Activated T-helper 9 cell treated with anti-CD3 and anti-CD28 coated beads, Interleukin-2, amount 50 U/mL, for 16 hours (primary cell): ENCODE measurements at places on chromosomes 7 and 10.

DNA sequence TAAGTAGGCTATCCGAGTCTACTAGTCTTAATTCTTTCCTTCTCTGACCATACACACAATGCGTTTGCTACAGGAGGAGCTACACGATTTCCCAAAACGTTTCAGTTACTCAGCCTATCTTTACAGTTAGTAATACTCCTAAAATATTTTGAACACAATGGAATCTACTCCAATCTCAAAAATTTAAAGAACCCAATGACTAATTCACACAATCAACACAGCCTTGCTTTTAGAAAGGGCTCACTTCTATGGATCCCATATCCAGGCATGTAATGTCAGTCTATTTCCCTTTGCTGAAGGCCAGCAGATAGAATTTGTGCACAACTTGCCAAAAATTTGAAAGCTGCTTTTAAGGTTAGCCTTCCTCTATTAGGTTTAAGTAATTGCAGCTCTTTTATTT, 107.2 kb downstream of the VPS41 start:
- no peak for DNase-seq

GRCh38 chr7:115911465-115911864, 119.1 kb downstream of the TFEC start:
- no peak for DNase-seq

GRCh38 chr7:29995652-29996051, 6.1 kb upstream of the SCRN1 start:
- no peak for DNase-seq

- no peak for DNase-seq
Observed at GRCh38 chr7:26378016-26378415, 86.4 kb downstream of the SNX10 start.

DNA sequence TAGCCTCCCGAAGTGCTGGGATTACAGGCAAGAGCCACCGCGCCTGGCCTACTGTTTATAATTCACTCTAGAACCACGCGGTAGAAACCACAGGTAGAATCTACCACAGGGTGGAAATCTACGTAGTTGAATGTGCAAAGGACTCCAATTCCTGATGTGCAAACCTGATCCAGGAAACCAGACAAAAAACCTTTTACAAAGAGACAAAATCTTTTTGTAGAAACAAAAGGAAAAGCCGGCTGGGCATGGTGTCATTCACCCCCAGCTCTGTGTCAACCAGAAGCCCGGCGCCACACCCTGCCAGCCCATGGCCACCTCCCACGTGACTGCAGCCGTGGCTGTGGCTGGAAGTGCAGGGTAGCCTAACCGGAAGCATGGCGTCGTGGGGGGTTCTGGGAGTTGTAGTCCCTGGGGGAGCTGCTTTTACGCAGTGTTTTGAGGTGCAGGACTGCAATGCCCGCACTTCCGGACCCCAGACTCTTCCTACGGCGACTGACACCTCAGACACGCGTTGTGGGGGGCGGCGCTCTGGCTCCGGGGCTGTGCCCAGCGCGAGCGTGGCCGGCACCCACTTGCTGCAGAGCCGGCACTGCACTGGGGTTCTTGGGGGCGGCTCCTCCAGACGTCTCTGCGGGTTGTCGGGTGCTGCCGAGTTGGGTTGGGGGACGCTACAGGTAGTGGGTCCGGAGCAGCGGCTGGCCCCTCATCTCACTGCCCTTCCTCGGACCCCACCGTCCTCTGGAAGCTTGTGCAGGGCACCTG, 41.5 kb upstream of the RNF216 start:
- peak; percentile 92 for DNase-seq

- DNase-seq, result no peak
Observed at GRCh38 chr7:29193316-29194205, 1.0 kb upstream of the CHN2 start.

DNA sequence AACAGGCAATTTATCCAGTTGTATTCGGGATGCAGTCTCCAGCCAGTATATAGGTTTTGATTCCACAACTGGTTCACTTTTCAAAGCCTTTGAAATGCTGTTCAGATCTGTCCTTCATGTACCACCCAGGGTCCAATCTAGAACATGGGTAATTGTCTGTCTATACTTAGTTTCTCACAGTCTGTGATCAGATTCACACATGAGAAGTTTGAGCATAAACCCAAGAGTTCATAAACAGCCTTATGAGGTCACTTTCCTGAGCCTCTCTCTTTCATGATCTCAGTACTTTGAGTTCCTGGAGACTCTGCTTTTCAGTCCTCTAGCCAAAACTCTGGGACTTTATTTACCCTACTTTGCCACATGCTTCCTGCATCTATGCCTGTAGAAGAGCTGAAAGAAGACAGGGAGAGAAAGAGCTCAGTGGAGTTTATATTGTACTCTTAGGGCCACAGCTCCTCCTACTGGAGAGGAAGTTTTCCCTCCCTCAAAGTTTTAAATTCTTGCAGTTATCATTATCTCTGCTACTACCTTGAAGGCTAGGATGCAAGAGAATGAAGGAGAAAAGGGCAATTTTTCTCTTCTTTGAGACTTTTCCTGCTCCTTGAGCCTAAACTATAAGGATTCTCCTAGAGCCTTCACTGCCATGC, 172.0 kb downstream of the ZEB1 start:
- DNase-seq, result no peak

GRCh38 chr7:144826208-144826607, 9.6 kb downstream of the TPK1 start:
- no peak for DNase-seq

DNA sequence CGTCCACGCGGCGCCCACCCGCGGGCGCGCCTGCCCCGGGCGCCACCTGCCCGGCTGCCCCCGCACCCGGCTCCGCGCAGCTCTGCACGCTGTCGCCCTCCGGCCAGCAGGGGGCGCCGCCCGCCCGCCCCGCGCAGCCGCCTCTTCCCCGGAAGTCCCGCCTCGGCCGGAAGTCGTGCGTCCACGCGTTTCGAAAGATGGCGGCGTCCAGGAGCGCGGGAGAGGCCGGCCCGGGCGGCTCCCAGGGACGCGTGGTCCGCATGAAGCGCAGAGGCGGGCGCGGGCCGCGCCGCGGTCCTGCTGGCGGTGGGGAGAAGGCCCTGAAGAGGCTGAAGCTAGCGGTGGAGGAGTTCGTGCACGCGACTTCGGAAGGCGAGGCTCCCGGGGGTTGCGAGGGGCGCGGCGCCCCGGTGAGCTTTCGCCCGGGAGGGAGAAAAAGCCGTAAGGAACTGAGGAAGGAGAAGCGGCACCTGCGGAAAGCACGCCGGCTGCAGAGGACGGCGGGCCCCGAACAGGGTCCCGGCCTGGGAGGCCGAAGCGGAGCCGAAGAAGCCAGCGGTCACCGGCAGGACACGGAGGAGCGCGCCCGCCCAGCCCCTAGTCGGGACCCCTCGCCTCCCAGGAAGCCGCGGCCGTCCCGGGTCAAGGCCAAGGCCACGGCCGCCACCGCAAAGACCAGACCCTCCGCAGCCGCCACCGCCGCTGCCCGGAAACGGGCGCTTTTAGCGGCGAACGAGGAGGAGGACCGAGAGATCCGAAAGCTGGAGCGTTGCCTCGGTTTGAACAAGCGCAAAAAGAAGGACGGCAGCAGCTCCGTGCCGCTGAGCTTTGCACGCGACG, at the start of gene NOM1:
TSS of gene NOM1 (plus strand) at position 172 of the 840 bp plus-strand sequence. CDS start at position 198, 26 bp downstream.
- peak; percentile 89 for DNase-seq

GRCh38 chr7:23598296-23598695, 1.1 kb downstream of the CCDC126 start:
- DNase-seq, result no peak

DNA sequence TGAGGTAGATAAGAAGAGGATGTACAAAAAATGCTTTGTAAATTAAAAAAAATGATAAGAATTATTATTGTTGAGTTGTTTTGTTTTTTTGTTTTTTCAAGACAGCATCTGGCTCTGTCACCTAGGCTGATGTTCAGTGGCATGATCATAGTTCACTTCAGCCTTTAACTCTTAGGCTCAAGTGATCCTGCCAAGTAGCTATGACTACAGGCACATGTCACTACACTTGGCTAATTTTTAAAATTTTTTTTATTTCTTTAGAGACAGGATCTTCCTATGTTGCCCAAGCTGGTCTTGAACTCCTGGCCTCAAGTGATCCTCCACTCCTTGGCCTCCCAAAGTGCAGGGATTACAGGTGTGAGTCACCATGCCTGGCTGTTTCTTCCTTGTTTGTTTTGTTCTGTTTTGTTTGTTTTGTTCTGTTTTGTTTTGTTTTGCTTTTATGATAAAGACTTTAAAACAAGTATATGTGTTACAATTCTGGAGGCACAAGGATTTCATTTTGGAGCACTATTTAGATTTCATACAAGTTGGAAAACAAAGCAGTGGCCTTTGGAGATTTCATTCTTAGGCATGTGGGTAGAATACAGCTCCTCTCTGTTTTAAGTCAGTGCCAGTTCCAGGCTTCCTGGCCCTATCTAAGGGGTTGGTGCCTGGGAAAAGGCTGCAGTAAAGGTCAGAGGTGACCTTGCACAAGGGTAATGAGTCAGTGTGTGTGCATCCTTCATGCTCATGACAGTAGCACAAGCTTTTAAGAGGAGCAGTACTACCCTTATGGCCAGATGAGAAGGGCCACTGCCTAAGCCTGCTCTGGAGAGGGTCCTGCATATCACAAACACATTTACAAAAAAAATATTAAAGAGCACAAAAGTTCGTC, 17.9 kb downstream of the FGFBP3 start:
- no peak for DNase-seq

GRCh38 chr7:34281260-34281659, 375.9 kb downstream of the BMPER start:
- no peak for DNase-seq

DNA sequence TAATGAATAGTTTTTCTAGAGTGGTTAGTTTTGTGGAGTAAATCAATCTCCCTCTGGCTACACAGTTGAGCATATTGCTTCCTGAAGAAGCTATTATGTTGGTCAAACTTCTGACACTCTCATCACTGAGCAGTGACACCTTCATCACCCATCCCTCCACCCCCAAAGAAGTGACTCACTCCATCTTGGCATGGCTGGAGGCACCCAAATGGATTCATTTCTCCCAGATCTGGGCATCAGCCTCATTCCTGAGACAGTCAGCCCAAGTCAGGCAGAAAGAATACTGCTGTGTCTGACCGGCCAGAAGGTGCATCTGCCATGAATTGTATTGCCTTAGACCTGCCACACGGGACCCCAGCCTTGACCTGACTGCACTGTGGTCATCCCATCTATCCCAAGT, 117.0 kb upstream of the HABP2 start:
- DNase-seq, result no peak

GRCh38 chr7:36615852-36616540, 108.3 kb downstream of the AOAH start:
- no peak for DNase-seq

GRCh38 chr7:22771872-22772228, 44.9 kb downstream of the IL6 start:
- DNase-seq, result no peak
